ENCODE measurements at places on chromosomes 6 and 20.

DNA sequence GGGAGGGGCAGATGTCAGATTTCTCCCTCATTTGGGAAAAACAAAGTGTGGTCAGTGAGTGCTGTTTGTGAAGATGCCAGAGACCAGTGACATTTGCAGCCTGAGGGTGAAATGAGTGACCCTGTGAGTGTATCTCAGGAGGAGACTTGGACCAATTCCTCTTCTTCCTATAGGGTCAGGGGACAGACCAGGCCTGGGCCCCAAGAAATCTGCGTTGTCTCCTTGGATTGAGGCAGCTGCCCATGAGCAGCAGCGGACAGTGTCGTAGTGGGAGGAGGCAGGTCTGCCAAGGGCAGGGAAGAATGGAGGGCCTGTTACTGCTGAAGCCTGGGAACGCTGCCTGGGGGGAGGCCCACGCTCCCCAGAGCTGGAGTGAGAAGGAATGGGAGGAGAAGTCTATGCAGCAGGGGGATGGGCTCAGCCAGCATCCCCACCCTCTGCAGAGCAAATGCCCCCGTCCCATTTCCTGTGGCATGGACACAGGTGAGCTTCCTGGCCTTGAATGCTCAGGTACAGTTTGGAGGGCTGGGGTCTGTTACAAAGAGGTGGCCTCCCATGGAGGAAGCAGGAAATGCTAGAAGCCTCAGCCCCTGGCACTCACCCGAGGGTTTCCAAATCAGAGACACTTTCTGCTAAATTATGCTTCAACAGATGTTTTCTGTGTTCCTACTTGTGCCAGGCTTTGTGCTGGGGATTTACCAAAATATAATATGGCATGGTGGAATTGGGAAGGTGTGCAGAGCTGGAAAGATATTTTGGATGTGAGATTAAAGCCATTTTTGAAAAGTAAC is 29.8 kb downstream of the DAAM2 start:
- DNase-seq = no peak

- no peak for DNase-seq
These were observed 89.9 kb upstream of the AKIRIN2 start for GRCh38 chr6:87791982-87792381.

DNA sequence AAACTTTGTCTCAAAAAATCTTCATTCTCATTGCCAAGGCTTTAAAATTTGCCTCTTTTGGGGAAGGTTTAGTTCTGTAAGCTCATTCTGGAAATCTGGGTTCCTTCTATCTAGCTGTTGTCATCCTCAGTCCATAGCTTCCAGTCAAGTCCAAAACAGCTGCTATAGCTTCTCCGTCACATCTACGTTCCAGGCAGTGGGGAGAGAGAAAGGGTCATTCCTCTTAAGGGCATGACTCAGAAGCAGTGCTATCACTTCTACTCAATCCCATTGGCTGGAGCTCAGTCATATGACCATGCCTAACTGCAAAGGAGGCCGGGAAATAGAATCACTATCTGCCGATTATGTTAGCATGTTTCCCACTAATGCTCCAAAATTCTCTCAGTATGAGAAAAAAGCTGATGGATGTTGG is 141.4 kb upstream of the PTPN1 start:
- peak; percentile 81 for DNase-seq

GRCh38 chr6:116012951-116013350 is 47.7 kb downstream of the FRK start:
- peak; percentile 26 for DNase-seq

GRCh38 chr20:51372176-51372803 is 170.2 kb downstream of the NFATC2 start:
- peak; percentile 86 for DNase-seq

DNA sequence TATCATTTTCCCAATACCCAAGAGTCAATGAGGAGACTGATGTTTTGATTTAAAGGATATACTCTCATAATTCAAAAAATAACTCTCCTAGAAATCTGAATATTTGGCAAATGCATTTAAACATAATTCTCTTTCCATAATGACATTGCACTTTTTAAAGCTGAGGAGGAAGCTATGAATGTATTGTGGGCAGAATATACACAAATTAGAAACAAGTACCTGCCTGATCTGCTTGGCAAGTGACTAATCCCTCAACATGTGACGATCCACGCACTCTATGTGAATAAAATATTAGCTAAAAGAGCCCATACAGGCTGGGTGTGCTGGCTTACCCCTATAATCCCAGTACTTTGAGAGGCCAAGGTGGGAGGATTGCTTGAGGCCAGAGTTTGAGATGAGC is 88.3 kb upstream of the CCDC28A start:
- DNase-seq = no peak

- no peak for DNase-seq
These were observed 353.7 kb downstream of the PRKN start for GRCh38 chr6:162373868-162374267.
